Jurkat, Clone E6-1 (cell line): ENCODE measurements at places on chromosomes 7 and 10.

GRCh38 chr10:21985541-21985940, 18.0 kb downstream of the DNAJC1 start:
- DNase-seq: no peak

GRCh38 chr7:111352319-111352718, 210.0 kb downstream of the IMMP2L start:
- DNase-seq: no peak

GRCh38 chr7:150801946-150802771, 1.6 kb downstream of the TMEM176A start:
- no peak for DNase-seq

DNA sequence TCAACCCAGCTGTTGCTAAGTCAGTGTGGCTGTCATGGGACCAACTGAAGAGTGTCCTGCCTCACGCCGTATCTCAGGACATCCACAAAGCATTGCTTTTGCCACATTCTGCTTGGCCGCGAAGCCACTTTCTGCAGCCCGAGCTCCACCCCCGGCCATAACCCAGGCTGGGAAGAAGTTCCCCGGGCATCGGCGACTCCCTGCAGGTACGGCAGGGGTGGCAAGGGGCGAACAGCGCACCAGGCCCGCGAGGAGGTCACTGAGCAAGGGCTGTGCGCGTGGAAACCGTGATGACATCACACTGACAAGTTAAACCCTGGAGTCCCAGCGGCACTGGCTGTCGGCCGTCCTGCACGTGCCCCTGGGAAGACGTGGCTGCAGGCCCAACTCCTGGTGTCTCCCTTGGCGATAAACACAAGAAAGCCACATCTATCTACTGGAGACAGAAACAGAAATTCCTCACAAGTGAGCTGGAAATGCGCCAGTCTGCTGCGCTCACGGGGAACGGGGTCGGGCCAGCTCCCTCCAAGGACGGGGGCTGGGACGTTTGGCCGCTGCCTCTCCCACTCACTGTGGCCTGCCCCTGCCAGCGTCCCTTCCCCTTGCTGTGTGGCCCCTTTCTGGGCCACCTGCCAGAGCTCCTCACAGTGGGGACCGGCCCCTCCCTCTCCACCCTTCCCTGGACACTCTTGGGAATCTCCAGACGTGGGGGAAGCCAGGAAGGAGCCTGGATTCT, 326.3 kb downstream of the DNAJB6 start:
- no peak for DNase-seq

- no peak for DNase-seq
Measured at GRCh38 chr7:45971661-45972175, 50.6 kb upstream of the IGFBP3 start.

DNA sequence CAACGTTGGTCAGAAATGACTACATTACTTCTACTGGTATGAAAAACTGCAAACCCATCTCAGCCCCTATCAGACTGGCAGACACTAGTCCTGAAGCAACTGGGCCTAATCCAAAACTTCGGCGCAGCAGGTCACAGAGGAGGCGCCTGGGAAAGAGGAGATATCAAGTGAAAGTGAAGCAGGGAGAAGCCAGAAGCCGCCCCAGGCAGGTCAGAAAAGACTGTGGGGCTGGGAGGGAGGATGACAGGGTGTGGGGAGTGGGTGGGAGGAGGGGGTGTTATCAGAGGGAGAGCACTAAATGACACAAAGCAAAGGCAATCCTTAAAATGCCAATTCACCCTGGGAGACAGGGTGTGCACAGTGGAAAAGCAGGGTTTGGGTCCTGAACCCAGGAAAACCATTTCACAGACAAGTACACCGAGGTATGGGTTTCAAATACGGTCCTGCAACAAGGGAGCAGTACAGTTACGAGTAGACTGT, 731 bp downstream of the CHCHD3 start:
- no peak for DNase-seq

GRCh38 chr7:139916717-139917395, 87.8 kb downstream of the TBXAS1 start:
- peak; percentile 35 for DNase-seq

- DNase-seq: no peak
Measured at GRCh38 chr7:79828866-79829265, 305.8 kb upstream of the GNAI1 start.

DNA sequence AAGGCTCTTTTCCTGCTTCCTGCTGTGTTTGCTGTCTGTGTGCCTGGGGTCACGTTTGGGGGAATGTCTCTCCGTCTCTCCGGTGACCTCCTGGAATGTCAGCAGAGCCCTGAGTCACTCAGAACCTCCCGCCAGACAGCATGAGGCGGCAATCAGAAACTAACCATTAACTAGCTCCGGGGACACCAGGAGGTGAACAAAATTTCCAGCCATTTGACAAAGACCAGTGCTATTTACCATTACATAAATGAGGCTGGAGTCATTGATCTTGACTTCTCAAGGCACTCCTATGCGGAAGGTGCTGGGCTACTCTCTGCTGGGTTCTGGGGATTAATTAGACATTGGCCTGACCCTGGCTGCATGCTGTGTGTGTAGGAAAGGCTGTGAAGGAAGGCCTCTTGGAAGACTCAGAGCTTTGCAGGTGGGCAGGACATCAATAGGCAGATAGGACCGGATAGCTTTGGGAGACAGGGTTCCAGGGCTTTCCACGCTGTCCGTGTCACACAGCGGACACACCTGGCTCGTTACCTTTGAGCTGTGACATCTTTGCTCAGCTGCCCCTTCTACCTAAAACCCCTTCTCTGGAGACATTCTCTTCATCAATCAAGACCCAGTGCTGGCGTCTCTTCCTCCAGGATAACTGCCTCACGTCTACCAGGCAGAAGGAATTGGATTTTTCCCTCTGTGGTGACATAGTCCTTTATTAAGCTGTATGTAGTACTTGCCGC, 77.0 kb downstream of the PFKFB3 start:
- no peak for DNase-seq

GRCh38 chr10:62885684-62886461, 69.7 kb upstream of the EGR2 start:
- DNase-seq: no peak

GRCh38 chr7:95469187-95469586, 16.6 kb upstream of the ASB4 start:
- no peak for DNase-seq

GRCh38 chr7:54813398-54813797, 54.4 kb upstream of the SEC61G start:
- DNase-seq: no peak

DNA sequence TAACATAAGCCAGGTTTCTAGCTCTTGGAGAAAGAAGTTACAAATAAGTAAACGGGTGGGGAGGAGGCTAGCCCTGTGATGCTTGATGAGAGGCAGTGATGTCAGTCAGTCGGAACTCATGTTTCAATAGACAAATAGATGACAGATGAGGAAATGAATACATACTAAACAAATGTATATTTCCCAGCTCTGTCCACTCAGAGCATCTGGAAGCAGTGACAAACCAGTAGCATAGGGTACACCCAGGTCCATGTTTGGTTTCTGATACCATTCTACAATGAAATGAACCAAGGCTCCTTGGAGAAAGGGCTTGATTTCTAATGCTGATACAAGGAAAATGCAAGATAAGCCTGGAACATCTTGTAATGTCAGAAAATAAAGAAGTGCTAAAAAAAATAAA, 30.6 kb downstream of the PODXL start:
- DNase-seq: no peak

- DNase-seq: no peak
Measured at GRCh38 chr10:80184291-80184690, 21.0 kb downstream of the ANXA11 start.

- DNase-seq: no peak
Measured at GRCh38 chr7:154853063-154853726, 149.7 kb downstream of the PAXIP1 start.

DNA sequence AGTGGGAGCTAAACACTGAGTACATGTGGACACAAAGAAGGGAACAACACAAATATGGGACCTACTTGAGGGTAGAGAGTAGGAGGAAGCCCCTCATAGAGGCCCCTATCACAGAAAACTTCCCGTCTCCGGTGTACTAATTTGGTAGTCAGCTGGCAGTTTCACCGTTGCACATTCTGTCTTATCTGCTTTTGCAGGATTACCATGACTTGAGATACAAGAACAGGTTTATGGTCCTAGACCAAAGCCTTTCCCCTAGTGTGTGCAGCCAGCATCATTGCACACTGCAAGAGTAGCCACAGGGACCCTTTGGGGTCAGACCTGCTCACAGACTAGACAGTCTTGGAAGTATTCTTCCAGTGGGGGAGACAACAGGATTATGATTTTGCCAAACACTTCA, 5.9 kb upstream of the IFIT1B start:
- DNase-seq: no peak

DNA sequence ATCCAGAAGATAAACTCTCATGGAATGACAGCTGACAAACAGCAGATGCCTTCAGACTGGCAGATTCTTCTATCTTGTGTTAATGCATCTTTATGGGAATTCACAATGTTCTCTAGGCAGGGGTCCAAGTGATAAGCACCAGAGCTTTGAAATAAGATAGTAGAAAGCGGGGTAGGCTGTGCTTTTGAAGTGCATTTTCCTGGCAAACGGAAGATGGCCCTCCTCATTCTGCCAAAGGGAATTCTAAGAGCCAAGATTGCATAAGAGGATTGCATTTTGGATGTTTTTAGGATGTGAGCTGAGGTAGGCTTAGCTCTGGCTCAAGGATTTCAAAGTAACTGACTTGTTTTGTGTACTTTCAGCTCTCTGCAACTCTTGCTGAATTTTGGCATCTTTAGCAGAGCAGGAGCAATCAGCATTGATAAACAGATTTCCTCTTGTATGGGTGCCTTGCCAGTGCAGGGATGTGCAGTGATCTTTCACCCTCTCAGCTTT, 298.5 kb upstream of the KLF6 start:
- no peak for DNase-seq

DNA sequence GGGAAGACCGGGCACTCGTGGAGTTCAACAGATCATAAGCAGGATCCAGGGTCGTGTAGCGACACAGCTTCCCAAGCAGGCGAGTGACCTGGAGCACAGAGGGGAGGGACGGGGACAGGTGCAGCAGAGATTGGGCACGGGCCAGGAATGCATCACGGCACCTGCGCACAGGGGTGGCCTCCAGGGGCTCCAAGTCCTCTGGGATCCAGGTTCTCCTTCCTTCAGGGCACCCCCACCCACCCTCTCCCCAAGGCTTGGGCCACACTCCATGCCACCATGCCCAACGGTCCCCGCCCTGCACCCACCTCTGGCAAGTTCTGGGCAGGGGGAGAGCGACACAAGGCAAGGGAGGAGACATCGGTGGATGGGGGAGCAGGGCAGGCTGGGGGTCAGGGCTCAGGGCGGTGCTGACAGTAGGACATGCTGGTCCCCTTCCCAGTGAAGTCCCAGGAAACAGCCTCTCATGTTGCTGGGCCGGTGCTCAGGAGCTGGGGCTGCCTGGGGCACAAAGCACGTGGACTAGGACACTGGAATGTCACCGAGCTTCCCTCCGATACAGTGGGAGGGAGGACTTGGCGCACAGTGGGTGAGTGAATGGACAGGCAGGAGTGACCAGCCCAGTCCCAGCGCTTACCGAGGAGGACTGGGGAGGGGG, 597.3 kb downstream of the PTPRN2 start:
- DNase-seq: no peak

DNA sequence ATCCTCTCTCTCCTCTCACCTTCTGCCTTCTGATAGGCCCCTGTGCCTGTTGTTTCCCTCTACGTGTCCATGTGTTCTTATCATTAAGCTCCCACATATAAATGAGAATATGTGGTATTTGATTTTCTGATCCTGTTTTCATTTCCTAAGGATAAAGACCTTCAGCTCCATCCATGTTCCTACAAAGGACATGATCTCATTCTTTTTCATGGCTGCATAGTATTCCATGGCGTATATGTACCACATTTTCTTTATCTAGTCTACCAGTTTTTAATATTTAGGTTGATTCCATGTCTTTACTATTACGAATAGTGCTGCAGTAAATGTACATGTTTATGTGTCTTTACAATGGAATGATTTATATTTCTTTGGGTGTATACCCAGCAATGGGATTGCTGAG, 4.6 kb downstream of the OR2A12 start:
- no peak for DNase-seq

- no peak for DNase-seq
Measured at GRCh38 chr10:69668721-69669120, 38.7 kb downstream of the FAM241B start.

GRCh38 chr10:105596749-105597148, 955.7 kb downstream of the SORCS3 start:
- DNase-seq: no peak

DNA sequence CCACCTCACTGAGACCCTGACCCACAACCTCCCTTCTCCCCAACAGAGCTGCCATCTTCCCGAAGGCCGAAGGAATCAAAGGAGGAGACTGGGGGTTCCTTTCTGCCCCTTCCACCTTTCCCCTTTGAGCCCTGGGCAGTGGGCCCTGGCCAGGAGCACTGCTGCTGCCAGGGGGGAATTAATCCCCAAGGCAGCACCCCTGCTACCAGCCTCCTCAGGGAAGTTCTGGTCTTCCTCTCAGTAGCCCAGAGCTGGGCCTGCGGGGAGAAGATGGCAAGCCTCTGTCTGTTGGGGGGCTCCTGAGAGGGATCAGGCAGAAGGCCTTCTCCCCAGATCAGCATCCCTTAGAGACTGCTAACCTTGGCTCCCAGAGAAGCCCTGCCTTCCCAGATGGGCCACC, 25.5 kb downstream of the DPCD start:
- DNase-seq: no peak

- no peak for DNase-seq
Measured at GRCh38 chr10:113058523-113059370, 108.7 kb downstream of the TCF7L2 start.

DNA sequence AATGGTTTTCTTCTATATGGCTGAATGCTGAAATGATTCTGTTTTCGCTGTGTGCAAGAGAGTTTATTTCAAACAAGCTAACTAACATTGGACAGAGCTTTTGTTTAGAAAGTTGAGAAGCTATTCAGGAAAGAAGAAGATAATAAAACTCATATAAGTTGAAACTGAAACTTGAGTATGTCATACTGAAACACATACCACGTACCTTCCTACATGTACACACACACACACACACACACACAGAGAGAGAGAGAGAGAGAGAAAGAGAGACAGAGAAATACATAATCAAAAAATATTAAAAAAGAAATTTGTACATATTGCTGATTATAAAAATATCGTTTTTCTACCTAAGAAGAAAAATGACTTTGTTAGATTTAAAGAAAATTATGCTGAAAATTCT, 561.9 kb upstream of the KCND2 start:
- no peak for DNase-seq

DNA sequence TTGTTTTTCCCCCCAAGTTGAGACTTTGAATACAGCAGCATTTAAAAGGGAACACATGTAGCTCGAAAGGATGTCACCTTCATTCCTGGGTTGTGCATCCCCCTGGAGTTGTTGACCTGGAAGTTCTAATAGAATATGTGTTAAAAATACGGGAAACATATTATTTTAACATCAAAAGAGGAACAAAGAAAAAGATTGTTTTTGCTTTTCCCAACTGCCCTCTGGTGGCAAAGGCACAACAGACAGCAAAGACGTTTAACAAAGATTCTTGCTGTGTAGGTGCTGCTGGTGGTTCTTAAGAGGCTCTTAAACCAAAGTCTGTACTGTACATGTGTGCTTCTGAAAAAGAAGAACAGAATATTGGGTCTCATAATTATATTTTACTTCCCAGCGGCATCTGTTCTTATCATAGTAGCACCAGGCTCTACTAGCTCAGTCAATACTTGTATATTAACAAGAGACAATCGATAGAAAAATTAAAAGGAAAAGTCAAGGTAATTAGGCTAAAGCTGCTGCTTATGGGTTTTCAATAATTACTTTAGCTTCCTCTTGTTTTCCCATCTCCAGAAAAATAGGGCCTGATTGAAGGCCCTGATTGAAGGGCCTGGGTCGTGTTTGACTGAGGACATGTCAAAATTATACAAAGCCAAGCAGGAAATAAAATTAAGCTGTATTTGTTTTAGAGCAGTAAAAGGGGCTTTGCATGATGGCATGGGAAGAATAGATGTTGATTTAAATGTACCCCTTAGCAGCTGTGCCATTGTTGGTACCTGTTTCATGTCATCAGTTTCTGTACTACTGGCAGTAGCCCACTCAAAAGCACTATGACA, 384.2 kb upstream of the LRGUK start:
- peak; percentile 66 for DNase-seq
